Activated T-cell treated with anti-CD3 and anti-CD28 coated beads, Interleukin-2, amount 50 U/mL, for 4 hours (primary cell): ENCODE measurements at places on chromosomes 6 and 20. TPM values are rescaled to one million over a fixed set of nuclear protein-coding genes. Genes with fewer than 3 reads are reported as not detected.

COL10A1 gene
- not detected for total RNA-seq

ITPR3 gene
- 35.5 TPM for total RNA-seq

C20orf202 gene
- total RNA-seq = not detected

ACAT2 gene
- 44.1 TPM for total RNA-seq

PHACTR3 gene
- not detected for total RNA-seq

BHLHE23 gene
- not detected for total RNA-seq

HLA-F gene
- 228 TPM for total RNA-seq

OR12D2 gene
- total RNA-seq = not detected

PHF1 gene
- 24.4 TPM for total RNA-seq

MED23 gene
- total RNA-seq = 32.1 TPM

GRM1 gene
- not detected for total RNA-seq

DIDO1 gene
- total RNA-seq = 49.9 TPM

PCK1 gene
- total RNA-seq = 0.22 TPM

CTCFL gene
- 0.15 TPM for total RNA-seq

CALHM6 gene
- total RNA-seq = 1.7 TPM

ID4 gene
- not detected for total RNA-seq

LCA5 gene
- 0.11 TPM for total RNA-seq

LIN28B gene
- 0.15 TPM for total RNA-seq

WFDC12 gene
- total RNA-seq = not detected

HRH3 gene
- not detected for total RNA-seq

TIAM2 gene
- total RNA-seq = 18.5 TPM

STK38 gene
- total RNA-seq = 16.1 TPM

FABP7 gene
- not detected for total RNA-seq

ANKRD6 gene
- 2.7 TPM for total RNA-seq

ASCC3 gene
- total RNA-seq = 64.1 TPM

CNR1 gene
- 0.10 TPM for total RNA-seq

PLTP gene
- total RNA-seq = 3.1 TPM

PPIL1 gene
- total RNA-seq = 81.5 TPM

C6orf58 gene
- not detected for total RNA-seq

MICB gene
- total RNA-seq = 14.9 TPM

OXT gene
- not detected for total RNA-seq

RIPOR3 gene
- 0.63 TPM for total RNA-seq

OPN5 gene
- not detected for total RNA-seq

ABHD16B gene
- not detected for total RNA-seq

IMPG1 gene
- not detected for total RNA-seq

COL12A1 gene
- 0.40 TPM for total RNA-seq

OLIG3 gene
- not detected for total RNA-seq

SEMG1 gene
- not detected for total RNA-seq

SEL1L2 gene
- total RNA-seq = not detected

RNF217 gene
- 1.2 TPM for total RNA-seq
